CD4-positive, alpha-beta T cell treated with Interleukin-10 for 1 hour (primary cell): ENCODE measurements at places on chromosomes 5 and 9.

- DNase-seq = no peak
These were observed 16.5 kb upstream of the TRIM14 start for GRCh38 chr9:98135558-98135934.

DNA sequence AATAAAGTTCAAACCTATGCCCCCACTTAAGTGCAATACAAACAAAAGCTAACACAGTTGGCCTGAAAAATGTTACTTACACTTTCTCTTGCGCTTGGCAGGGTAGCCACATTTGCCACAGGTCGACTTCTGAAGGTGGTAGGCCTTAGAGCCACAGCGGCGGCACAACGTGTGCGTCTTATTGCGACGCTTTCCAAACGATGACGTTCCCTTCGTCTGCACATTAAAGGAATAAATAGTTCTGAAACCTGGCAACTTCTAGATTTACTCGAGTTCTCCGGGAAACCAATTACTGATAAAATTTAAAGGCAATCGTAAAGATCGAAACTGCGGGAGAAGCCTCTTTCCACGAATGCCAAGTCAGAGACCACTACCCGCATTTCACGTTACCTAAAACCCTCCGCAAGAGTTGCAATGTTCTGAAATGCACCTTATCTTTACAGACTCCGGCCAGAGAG lies 602 bp downstream of the RPL37 start:
- DNase-seq = peak; percentile 73

DNA sequence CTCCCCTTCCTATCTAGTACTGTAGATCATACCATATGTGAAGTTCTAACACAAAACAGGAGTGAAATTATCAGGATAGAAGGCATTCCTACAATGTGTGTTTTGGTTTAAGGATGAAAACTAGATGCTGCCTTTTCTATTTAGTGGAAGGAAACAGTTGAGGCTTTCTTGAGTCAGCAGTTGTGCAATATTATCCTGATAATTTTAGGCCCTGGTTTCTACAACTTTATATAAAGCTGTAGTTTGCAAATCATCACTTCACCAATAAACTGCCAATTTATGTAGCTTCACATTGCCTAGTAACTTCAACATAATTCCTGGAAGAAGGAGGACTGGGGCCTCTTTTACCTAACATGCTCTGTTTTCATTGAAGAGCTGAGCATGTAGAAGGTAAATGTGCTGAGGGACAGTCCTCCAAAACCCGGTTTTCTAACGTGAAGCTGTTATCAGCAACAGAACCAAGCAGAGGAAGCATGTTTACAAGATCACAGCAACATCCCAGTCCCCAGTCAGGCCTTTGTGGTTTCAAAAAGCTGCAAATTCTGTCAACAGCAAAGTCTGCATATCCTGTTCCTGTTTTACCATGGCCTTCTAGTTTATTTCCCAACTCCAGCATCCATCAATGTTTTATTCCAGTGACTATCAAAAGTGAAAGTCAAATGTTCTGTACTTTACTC lies 513.4 kb upstream of the MEF2C start:
- peak; percentile 7 for DNase-seq

GRCh38 chr9:2657427-2657826 lies 35.8 kb downstream of the VLDLR start:
- DNase-seq = peak; percentile 27

DNA sequence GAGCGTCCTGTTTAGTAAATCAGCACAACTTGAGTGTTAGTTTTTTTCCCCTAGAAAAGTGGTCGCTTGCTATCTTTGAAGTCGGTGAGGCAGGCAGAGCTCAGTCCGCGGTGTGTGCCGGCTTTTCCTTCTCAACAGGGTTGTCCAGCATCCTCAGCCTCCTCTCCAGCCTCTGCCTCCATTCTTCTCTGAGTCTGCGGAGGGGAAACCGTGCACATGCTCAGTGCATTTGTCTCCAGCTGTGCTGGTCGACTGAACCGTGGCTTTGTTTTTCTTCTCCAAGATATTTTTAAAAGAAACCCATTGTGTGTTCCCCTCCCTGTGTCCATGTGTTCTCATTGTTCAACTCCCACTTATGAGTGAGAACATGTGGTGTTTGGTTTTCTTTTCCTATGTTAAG lies 25.3 kb downstream of the FAM240B start:
- no peak for DNase-seq

GRCh38 chr5:95543017-95543705 lies 11.6 kb downstream of the SKIC3 start:
- no peak for DNase-seq

DNA sequence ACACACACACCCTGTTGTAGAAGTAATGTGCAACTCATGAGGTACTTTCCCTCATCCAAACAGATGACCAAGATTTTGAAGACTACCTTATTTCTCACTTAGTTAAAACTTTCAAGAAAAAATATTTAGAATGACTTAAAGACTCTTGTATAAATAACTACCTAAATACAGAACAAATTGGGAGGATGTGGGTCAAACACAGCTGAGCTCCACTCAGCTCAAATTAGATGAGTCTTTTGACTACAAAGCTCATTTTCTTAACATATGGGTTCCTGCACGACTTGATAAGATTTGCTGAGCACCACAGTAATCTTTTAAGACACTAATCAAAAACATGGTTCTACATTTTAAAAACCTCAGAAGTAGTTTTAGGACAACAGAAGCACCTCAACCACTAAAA lies 8.9 kb downstream of the MTX3 start:
- peak; percentile 2 for DNase-seq

GRCh38 chr9:99954819-99955218 lies 48.4 kb downstream of the STX17 start:
- no peak for DNase-seq

GRCh38 chr5:60836131-60836530 lies 7.9 kb downstream of the ELOVL7 start:
- no peak for DNase-seq

DNA sequence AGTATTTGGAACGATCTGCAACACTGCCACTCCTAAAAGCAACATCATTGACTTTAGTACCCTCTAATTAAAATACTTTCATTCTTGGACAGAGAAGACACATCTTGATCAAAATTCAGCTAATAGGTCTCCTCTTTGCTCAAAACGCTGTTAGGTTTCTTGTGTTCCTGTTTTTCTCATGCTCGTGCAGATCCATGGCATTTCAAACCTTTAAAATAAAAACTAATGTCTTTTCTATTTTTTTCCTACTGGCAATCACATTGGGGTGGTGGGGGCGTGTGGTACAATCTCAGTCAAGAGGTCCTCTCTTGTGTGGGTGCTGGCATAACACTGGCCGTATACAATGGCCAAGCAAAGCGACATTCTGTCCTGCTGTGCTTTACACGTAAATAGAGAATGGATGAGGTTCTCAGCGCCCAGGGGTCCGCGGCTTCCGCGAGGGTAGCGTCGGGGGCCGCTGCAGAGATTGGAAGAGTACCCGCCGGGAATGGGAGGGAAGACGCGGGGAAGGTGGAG lies 315 bp upstream of the GPR150 start:
- no peak for DNase-seq

DNA sequence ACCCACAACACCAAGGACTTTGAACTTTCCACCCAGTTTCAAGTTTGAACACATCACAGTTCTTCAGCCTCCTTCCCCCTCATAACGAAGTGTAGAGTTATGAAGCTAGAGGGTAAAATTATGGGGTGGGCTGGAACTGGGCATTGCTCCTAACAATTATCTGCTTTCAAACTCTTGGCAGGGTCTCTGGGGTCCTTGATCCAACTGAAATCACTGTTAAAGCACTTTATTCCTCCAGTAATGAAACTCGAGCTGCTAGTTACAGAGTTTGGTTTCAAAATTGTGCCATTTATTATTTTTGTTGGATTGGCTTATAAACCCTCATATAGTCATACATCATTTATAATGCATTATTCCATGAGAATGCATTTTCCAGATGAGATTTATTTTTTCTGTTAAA lies 158.5 kb downstream of the RGS3 start:
- no peak for DNase-seq

DNA sequence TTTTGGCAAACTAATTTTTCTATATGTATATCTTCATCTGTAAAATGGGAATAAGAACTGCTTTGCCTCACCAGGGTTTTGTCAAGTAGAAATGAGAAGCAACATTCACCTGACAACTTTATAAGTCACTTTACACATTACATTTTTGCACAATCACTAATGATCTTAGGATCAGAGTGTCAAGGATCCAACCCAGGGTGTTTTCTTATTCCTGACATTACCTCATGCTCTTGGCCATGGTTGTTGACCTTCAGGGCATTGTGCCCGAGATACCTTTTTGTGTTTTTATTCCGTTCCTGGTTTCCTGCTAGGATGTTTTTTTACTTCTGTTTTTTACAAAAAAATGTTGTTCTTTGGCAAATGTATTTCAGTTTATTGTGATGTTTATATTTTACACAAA lies 22.2 kb upstream of the RASA1 start:
- DNase-seq = no peak

DNA sequence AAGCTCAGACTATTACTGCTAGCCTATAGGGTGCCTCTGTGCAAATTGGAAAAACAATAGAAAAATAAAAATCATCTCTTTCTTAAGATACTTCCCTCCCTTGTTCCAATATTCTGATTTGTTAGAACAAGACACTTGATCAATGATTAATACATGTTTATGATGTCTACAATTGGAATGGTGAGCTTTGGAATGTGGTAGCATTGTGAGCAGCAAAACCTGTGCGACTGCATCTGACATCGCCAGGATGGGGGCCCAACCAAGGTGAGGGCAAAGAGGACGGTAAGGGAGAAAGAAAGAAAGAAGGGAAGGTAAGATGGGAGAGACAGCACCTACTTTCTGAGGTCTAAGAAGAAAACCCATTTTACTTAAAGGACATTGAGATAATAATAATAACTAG lies 183.0 kb upstream of the TRIM32 start:
- DNase-seq = no peak

DNA sequence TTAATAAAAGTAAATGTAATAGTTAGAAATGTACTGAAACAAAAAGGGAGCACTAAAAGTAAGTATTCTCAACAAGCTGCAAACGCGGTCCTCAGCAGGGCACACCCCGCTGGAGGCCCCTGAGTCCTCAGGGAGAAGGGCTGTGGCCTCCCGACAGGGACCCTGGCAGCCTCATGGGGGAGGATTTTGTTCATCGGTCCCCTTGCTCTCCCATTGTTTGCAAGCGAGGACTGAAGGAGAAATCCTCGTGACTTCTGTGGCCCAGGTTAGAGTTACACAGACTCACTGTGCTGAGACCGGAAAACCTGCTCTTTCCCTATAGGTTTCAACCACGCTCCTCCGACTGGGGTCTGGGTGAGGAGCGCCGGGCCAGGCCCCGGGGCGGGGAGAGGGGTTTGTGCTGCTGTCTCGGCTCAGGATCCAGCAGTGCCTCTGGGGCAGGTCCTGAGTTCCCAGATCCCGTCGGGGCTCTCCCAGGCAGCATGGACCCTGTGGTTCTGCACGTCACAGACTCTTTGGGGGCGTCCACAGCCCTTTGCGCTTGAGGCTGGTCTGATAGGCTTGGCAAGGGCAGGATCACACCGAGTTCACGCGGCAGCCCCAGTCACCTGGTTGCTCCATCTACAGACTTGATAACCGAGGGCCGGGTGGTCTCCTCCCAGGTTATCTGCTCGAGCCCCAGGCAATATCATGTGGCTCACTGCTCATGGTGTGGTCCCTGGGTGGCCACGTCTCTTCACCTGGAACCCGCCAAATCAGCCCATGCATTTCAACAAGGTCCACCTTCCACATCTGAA lies 38.8 kb downstream of the MRPL36 start:
- no peak for DNase-seq

GRCh38 chr5:148747536-148747906 lies 78.9 kb upstream of the ADRB2 start:
- DNase-seq = no peak

DNA sequence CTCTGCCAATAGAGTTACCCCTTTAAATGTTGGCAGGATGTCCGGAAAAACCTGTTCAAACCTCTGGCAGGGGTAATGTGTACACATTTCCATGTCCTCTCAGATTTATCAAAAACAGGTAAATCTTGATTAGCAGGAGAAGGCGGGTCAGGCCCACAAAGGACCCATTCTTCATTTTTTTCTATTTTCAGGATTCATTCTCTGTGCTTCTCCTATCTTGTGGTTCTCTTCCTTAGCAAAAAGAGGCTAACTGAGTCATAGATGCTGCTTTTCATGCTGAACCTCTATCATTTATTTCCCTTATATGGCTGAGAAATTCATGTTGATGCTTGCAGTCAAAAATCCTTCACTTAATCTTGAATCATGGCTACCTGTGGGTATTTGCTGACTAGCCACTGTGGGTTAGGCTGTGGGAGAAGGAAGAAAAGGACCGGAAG lies 112.7 kb upstream of the IQGAP2 start:
- DNase-seq = no peak

- no peak for DNase-seq
These were observed 118.9 kb downstream of the CETN3 start for GRCh38 chr5:90290648-90291047.

DNA sequence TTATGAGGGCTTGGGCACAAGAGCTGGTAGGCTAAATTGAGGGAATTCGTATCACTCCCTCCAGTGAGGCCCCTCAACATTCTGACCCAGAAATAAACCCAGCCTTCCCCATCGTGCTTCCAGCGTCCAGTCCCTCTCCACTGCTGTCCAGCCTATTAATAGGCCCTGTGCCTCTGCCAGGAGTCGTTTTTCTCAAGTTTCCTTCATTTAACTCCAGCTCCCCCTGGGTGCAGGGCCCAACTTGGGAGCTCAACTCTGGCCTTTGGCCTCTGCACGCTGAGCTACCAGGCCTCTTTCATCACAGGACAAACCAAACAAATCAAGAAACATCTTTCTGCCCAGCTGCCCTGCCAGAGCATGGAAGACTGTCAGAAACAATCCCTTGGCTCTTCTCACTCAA lies 10.0 kb downstream of the HBEGF start:
- DNase-seq = no peak

DNA sequence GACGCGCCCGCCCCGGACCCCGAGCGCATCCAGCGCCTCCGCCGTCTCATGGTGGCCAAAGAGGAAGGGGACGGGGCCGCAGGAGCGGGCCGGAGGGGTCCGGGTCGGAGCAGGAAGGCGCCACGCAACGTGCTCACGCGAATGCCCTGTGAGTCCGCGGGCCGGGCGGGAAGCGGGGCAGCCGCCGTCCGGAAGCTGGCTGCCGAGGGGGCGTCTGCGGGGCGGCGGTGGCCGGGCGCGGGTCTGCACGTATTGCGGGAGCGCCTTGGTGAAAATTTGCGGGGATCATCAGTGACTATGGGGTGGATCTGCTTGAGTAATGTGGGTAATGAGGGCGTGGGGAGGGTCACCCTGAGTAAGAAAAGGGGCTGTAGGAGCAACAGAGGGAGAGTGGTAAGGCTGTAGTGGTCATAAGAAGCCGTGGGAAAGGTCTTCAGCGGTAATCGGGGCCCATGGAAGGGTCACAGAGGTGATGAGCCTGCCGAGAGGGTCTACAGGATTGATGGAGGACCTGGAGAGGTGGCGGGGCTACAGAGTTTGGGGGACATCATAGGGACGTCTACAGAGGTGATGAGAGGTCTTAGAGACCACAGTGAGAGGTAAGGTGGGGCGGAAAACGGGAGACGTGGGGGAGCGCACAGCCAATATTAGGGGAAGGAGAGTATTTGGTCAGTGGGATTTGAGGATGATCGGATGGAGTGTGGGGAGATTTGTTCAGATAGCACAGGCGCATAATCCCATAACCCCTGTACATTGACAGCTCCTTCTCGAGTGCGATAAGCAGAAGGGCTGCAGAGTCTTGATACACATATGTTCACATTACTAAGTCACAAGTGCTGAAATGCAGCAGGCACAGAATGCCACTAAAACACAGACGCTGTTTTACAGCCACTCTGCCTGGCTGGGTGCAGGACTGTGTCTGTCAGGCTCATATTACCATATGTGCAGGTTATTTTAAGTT lies 819 bp downstream of the LSM11 start:
- DNase-seq = no peak

- no peak for DNase-seq
These were observed at the start of gene PROB1 for GRCh38 chr5:139394654-139395566. TSS of gene PROB1 (minus strand) at chr5:139395104. CDS start at chr5:139395081, 23 bp downstream.

GRCh38 chr5:81779125-81779915 lies 28.4 kb upstream of the SSBP2 start:
- DNase-seq = peak; percentile 43
